ENCODE measurements at places on chromosomes 3 and 15.

GRCh38 chr3:156509189-156510174 is 45.4 kb downstream of the SSR3 start:
- DNase-seq, result peak; percentile 73

DNA sequence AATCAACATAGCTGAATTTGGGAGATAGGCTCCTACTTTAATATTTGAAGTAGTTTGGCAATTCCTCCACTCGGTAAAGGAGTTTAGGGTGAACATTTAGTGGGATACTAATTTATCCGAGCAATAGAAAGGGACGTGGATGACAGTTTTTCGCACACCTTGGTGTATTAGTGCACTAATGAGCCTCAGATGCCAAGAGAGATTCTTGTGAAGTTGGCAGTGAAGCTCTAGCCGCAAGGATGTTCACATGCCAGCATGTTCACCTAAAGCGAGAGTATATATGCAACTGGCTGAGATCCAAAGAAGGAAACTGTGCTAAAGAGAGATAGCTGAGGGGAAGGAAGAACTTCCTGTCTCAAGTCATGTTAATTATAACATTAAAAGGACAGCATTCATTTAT is 58.5 kb downstream of the TGFBR2 start:
- DNase-seq, result peak; percentile 16

DNA sequence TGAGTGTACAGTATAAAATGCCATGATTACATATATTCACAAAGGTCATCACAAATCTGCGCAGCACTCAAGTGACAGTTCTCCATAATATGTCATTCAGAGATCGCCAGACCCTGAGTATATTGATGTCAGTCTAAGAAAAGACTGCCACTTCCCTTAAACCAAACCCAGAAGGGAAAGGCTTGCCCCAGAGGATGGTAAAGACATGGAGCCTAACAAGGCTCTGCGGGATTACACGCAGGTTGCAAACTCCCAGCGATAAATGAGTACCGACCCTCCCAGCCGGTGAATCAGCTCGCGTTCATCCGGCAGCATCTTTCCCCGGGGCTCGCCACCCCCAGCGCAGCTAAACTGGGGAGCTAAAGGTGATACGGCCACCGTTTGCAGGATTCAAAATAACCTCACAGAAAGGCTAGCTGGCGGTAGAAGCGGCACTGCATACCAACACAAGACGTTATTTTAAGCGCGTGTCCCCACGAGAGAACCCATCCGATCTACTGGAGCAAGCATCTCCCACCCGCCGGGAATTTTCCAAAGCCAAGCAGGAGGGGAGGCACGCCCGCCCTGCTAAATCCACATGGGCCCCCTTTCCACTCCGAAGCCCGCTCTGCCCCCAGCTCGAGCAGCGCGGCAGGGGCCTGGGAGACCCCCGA is 643 bp downstream of the MYO5A start:
- peak; percentile 63 for DNase-seq

DNA sequence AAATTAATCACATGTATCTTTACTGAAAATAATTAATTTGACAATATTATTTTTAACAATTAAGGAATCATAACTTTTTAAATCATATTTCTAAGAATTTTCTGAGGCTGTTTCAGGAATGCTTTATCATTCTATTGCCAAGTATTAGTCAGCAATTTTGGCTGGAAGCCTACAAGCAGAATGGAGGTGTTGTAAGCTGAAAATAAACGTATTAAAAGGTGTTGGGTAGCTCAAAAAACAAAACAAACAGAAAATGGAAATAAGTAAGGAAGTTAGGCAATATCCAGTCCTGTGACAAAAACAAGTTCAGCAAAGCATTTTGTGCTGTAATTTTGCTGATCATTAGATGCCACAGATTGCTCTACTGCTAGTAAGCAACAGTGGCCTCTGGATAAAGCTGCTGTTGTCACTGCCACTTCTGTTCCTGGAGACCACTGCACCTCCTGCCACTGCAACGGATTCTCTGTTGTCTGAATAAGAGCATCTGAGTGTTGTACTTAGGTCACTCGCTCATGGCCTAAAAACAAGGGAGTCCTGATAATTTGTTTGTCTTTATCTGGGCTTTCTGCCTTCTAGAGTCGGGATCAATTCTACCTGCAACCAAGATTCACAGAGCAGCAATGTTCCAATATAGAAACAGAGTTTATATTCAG is 63.5 kb upstream of the SLITRK3 start:
- peak; percentile 19 for DNase-seq

DNA sequence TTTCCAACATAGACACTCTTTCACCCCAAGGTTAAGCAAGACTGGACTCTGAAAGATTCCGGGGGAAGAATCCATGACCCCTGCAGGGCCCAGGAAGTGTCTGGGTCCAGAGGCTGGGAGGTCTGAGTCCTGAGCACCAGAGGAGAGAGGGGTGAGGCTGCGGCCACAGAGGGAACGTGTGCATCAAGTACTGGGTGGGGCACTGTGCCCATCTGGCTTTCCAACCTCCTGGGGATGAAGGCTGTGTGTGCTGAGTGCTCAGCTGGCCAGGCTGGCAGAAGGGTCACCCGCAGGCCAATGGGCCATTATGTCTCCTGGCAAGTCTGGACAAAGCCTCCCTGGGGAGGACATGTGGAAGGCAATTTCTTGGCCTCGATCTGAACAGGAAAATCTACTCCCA is 3.3 kb downstream of the CHRNA3 start:
- DNase-seq, result no peak

DNA sequence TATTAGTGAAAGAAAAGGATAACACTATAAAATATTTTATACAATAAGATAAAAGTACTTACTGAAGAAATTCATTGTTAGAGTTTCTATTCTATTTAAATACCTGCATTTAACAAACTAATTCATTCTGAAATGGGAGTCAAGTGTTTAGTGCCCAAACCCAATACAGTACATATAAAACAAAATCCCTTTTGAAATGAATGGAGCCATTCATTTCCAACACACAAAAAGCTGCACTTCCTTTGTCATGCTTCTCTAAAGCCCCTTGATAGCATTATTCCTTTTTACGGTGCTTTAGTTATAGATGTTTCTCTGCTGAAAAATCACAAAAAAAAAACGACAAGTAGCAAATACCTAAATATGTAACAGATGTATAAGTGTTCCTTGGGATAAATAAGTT is 596.3 kb downstream of the ZIC1 start:
- no peak for DNase-seq

DNA sequence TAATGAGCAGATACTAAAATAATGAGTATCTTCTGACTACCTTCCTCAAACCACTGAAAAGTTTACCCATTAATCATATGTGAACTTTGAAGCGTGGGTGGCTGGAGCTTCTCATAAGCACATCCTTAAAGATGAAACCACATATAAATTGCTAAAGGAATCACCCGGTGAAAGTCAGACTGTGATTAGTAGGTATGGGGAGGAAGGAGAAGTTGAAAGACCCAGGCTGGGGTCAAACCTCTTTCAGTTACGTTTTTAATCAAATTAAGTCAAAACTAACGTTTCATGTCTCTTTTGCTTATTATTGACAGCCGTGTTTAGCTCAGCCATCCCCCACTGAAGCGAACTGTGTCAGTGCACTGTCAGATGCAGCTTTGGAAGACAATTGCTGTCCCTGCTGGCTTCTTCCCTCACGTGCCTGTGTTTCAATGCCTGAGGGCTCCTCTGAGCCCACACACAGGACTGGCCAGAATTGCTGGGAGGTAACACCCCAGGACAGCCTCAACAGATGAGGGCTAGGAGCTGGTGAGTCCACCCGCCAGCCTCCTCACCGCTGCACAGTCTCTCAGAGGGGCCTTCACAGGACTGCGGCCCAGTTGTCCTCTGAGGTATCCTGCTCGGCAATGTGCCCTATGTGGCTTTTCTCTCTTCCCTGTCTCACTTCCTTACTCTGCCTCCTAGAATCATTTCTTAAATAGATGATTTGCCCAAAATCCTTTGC is 29.3 kb upstream of the SH3BP5 start:
- peak; percentile 35 for DNase-seq

DNA sequence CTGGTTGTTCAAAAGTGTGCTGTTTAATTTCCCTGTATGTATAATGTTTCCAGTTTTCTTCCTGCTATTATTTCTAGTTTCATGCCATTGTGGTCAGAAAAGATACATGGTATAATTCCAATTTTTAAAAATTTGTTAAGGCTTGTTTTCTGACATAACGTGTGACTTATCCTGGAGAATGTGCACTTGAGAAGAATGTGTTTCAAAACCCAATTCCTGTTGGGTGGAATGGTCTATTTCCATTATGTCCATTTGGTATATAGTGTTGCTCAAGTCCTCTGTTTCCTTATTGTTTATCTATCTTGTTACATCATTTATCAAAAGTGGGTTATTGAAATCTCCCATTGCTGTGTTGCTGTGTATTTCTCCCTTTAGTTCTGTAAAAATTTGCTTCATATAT is 215.4 kb downstream of the GREM1 start:
- no peak for DNase-seq

- DNase-seq, result no peak
Measured at GRCh38 chr15:36133742-36134141, 445.7 kb upstream of the CDIN1 start.

- peak; percentile 82 for DNase-seq
Measured at GRCh38 chr15:98154863-98155262, 194.4 kb downstream of the ARRDC4 start.

- no peak for DNase-seq
Measured at GRCh38 chr15:62648954-62649353, 393.6 kb upstream of the TPM1 start.

- no peak for DNase-seq
Measured at GRCh38 chr15:97717806-97718205, 242.7 kb upstream of the ARRDC4 start.

GRCh38 chr3:32871273-32871672 is 53.5 kb downstream of the TRIM71 start:
- DNase-seq, result no peak

- DNase-seq, result no peak
Measured at GRCh38 chr15:80026754-80027153, 32.7 kb upstream of the ZFAND6 start.

DNA sequence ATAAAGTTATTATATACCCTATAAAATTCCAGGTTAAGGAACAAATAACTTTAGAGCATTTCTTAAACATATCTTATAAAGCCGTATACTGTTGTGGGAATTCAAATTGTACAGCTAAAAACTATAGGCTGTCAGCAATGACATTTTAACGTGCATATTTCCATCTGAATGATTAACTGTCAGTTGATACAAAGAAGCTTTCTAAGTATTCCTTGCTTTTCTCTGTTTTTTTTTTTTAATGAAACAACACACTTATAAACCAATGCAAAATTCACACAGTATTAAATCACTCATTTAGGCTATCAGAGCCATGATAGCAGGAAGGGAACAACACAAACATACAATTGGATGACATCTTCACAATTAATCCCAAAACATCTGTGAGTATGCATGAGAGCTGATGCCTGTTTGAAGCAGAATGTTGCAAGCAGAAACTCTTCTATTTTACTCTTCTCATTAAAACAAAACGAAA is 61.9 kb downstream of the CTDSPL start:
- no peak for DNase-seq

DNA sequence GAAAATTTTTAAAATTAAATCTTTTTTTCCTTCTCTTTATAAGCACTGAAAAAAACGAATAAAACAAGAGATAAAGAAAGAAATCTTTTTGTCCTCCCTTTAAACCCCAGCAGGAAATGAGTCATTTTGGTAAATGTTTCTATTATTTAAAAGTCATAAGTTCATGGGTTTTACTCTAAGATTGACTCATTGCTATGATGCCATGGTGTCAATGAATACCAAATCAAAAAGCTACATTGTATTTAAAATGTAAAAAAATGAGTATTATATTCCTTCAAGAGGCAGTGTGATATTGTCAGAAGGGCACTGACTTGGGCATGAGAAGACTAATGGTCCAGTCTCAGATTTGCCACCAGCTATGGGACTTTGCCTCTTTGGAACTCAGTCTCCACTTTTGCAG is 303.4 kb upstream of the DNAJC19 start:
- peak; percentile 19 for DNase-seq

DNA sequence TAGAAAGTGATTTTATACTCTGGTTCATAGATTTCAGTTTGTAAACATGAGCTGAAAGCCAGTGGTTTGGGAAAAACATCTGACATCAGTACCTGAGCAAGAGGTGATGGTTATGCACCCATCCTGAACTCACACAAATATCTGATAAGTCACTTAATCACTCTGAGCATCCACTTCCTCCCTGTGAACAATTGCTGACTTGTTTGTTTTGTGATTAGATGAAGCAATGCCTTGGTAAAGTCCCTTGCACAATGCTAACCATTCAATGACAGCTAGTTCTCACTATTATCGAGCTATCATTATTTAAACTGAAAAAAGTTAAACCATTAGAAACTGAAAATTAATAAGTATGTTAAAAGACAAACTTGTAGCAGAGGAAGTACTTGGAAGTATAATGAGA is 303.0 kb downstream of the PLOD2 start:
- DNase-seq, result no peak

GRCh38 chr3:81749265-81749664 is 12.2 kb downstream of the GBE1 start:
- no peak for DNase-seq

- DNase-seq, result peak; percentile 80
Measured at GRCh38 chr15:62112616-62113593, 46.1 kb downstream of the C2CD4A start.

DNA sequence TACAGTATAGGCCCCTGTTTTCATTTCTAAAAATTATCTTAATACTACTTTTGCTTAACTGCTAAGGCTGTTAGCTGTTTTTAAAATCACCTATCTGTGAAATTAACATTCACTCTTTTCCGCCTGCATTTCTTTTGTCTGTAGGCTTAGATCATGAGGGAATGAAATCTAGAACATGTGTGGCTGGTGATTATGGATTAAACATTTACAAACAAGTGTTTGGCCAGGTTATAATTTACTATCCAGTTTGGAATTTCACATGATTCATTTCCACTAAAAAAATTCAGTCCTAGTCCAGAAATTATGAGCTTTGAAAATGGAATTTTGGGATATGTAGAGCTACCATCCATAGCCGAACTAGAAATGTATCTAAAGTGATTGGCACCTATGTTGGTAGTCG is 39.1 kb downstream of the GOLM2 start:
- DNase-seq, result no peak

DNA sequence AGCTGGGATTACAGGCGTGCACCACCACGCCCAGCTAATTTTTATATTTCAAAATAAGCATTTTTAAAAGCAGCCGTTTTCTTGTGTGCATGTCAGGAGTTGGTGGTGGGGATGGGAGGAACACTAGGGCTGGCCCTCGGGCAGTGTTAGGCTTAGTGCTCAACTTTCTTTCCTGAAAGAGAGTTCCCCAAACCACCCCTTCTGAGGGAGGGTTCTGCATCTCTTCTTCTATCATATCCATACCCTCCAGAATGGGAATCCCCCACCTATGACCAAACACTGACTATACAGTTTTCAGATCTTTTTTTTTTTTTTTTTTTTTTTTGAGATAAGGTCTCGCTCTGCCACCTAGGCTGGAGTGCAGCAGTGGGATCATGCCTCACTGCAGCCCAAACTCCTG is 12.5 kb downstream of the PFKFB4 start:
- DNase-seq, result no peak

DNA sequence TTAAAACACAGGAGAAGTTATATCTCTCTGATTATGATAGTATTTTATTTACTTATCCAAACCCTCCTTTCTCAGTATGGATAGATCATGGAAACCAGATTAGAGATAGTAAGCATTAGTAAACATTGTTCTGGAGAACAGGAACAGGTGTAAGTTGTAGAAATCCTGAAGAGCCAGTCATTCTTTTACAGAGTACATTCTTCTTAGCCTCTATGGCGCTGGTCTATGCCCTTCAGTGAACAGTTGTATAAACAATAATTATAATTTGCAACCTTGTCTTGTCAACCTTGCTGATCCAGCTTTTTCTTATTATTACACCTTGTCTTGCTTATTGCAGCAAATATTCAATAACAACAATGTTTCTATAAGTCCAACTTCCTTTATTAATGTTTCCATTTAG is 47.4 kb downstream of the SLC15A2 start:
- no peak for DNase-seq
